ENCODE measurements at places on chromosomes 12 and 14.

DNA sequence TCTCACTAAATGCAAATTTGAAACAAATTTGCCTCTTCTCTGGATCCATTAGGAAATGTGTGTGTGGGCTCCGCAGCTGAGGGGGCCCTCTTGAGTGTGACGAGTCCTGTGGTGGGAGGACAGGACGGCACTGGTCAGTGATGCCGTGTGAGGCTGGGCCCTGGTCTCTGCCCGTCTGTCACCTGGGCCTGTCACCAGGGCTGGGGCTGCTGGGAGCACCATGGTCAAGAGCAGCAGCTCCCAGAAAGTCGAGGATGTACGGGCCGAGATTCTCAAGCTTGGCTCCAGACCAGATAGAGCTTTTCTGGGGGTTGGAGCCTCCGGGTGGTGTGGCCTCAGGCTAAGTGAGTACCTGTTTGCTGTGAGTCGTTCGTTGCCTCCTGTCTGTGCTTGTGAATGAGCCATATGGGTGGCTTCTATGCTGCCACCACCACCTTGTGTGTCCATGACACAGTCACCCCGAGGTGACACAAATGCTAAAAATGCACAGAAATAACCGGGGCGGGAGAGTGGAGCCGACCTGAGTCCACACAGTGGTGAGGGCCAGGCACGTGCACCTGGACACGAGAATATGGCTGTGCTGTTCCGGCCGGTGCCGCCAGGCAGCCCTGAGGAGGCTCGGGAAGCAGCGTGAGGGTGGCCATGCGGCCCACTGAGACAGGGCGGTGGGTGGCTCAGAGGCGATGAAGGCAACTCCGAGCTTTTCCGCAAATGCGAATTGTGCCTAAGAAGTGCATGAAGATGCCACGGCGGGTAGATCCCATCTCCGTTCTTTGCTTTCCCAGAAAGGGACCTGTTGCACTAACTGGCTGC, 8.7 kb downstream of the PGAM5 start:
- DNase-seq, result no peak

GRCh38 chr12:57027805-57028153, 11.4 kb upstream of the TAC3 start:
- no peak for DNase-seq

DNA sequence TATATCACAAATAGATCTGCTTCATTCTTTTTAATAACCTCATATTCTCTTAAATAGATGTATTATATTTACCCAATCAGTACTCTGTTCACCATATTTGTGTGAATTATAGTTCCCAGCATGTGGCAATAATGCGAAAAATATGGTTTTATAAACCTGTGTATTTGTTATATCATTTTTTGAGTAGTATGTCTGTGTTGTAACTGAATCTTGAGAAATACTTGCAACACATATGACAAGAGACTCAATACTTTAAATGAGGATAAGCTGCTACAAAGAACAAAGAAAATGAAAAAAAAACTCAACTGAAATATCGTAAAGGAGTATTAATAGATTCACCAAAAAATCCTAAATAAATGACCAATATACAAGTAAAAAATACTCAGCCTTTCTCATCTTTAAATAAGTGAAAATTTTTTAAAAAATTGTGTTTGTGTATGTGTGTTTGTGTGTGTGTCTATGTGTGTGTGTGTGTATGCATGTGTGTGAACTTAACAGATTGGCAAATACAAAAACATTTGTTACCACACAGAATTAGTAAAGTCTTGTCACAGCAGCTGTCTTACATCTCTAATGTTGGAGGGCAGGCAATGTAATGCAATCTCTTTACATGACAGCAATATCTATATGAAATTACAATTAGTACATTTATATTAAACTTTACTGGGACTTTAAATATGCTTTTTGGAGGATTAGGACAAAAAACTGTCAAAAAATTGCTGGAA, 441.9 kb upstream of the MGAT4C start:
- DNase-seq, result peak; percentile 14

DNA sequence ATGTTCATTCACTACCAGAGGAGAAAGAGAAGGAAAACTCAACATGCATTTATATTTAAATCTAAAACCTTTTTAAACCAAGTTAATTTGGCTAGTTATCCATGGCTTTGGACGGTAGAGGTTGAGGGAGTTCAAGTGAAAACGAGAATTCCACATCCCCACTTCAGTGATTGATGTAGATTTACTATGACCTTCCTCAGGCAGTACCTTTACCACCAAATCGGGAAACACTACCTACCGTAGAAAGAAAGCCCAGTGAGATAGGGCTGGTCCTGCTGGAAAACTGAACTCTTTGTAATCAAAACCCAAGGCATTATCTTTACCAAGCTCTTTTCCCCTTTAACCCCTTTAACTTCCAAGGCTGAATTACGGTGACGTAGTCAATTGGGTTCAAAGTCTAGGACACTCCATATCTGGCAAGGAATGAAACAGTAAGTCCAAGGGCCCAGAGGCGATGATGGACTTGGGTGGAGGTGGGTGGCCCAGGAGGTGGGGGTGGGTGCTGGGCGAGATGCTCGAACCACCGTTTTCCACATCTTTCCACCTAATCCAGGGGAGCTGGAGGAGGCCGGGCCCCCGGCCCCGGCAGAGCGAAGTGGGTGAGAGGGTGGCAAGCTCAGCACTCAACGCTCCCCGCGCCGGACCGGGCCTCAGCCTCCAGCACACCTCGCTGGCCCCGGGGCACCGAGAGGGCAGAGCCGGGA, 618 bp downstream of the SEC23A start:
- DNase-seq, result peak; percentile 25

DNA sequence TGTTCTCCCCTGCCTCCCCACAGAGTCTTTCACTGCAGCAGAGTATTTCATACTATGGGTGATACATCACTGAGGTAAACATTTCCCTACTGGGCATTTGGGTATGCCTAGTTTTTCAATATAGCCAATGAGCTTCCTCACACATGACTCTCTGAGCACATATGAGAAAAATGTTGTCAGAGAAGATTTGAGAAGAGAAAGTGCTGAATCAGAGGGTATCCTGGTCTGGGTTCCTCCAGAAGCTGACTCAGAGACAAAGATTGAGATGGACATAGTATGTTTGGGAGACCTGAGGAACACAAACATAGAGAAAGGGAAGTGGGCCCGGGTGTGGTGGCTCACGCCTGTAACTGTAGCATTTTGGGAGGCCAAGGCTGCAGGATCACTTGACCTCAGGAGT, 12.6 kb downstream of the SLC8B1 start:
- DNase-seq, result peak; percentile 83

GRCh38 chr12:202081-202731, 11.8 kb downstream of the SLC6A12 start:
- DNase-seq, result no peak

- DNase-seq, result peak; percentile 56
Observed at GRCh38 chr12:13390381-13390861, 193.9 kb downstream of the EMP1 start.

DNA sequence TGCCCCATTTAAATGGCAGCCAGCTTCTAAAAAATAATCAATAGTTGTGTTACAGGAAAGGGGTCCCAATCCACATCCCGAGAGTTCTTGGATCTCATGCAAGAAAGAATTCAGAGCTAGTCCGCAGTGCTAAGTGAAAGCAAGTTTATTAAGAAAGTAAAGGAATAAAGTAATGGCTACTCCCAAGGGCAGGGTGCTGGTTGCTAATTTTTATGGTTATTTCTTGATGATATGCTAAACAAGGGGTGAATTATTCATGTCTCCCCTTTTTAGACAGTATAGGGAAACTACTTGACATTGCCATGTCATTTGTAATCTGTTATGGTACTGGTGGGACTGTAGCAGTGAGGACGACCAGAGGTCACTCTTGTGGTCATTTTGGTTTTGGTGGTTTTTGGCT, 591.3 kb downstream of the LRFN5 start:
- DNase-seq, result no peak

DNA sequence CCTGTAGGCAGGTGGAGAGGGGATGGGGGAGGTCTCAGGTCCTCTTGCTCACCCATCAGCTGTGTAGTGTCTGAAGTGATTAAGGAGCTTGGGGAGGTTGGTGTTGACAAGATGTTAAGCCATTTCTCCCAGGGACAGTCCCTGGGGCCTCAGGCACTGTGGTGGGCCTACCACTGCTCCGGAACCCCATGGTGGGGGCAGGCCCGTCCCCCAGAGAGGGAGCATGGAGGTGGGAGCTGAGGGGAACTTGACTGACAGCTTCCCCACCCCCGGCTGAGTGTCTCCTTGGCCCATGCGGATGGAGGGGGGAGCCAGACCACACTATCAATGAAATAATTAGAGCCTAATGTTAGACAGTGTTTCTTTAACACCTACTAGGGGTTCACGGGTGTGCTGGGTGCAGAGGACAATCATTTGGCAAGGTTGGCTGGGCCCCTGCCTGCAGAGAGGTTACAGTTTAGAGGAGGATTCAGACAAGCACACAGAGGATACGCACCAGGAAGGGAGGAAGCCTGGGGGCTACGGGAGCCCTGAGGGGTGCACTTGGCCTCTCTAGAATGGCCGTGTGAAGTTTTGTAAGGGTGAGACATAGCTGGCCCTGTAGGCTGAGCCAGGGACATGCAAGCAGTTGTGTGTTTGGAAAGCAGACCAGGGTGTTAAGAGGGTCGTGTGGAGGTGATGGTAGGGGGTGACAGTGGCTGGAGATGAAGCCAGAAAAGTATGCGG, 19.3 kb upstream of the KRT80 start:
- DNase-seq, result no peak

DNA sequence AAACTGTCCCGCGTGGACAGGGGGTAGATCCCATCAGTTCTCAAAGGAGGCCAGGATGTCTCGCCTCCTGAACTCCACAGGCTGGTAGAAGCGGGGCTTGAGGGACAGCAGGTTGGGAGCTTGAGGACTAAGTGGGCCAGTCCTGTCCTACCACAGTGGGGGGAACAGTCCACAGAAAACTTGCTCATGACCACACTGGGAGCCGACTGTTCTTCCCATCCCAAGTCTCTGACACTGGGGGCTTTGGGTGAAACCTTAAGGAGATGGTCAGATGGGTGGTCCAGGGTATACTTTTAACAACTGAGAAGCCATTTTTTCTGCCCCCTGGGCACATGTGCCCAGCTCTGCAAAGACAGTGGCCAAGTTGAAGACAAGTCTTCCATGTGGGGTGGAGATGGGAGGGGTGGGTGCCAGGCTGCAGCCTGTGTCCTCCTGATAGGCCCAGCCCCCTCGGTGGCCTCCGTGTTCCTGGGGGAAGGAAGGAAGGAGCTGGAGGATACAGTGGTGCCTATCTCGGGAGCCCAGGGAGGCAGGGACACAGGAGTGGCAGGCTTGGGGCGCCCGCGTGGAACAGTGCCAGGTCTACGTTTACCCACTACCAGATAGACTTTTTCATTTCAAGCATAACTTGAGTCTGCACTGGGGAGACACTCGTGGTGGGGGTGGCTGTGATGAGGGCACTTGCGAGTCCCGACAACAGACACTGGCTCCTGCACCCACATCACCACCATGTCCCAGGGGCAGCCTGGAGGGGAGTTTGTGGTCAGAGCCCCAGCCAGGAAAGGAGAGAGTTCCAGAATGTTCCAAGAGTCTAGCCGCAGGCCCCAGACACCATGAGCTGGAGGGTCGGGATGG, 14.7 kb downstream of the RHOF start:
- no peak for DNase-seq

DNA sequence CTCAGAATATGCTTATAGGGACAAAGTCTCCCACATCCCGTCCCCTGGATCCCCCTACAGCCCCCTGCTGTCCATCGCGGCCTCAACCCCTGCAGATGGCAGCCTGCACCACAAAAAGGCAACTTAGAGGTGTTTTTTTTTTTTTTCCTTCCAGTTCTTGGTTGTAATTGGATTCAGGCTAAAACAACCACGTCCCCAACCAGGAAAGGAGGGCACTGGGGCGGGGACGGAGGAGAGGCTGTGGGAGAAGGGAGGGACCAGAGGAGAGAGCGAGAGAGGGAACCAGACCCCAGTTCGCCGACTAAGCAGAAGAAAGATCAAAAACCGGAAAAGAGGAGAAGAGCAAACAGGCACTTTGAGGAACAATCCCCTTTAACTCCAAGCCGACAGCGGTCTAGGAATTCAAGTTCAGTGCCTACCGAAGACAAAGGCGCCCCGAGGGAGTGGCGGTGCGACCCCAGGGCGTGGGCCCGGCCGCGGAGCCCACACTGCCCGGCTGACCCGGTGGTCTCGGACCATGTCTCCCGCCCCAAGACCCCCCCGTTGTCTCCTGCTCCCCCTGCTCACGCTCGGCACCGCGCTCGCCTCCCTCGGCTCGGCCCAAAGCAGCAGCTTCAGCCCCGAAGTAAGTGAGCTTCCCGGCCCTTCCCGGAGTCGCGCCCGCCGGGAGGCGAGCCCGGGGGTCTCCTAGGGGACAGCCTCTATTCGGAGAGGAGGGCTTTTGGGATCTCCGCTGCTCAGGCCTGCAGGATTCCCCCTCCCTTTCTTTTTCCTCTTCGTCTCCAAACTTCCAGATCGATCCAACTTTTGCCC, at the start of gene MMP14:
MMP14 (plus strand) TSS at position 285 of the 813 bp plus-strand sequence; CDS start at position 518, 233 bp downstream.
- peak; percentile 93 for DNase-seq

DNA sequence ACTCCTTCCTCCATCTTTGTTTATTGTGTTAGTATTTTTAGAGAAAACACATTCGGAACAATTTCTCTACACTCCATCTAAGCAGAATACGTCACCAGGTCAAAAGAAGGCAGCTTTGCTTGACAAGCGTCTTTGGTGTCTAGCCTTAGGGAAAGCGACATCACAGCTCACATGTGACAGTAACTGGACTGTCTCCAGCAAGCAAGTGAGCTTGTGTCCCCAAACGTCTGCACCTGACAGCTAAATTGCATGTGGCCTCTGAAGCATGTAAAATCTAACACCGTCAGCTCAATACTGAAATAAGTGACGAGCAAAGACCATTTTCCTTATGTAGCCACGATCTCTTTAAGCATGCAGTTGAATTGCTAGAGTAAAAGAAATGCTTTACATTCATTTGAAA, 509.8 kb downstream of the GLT1D1 start:
- DNase-seq, result no peak

DNA sequence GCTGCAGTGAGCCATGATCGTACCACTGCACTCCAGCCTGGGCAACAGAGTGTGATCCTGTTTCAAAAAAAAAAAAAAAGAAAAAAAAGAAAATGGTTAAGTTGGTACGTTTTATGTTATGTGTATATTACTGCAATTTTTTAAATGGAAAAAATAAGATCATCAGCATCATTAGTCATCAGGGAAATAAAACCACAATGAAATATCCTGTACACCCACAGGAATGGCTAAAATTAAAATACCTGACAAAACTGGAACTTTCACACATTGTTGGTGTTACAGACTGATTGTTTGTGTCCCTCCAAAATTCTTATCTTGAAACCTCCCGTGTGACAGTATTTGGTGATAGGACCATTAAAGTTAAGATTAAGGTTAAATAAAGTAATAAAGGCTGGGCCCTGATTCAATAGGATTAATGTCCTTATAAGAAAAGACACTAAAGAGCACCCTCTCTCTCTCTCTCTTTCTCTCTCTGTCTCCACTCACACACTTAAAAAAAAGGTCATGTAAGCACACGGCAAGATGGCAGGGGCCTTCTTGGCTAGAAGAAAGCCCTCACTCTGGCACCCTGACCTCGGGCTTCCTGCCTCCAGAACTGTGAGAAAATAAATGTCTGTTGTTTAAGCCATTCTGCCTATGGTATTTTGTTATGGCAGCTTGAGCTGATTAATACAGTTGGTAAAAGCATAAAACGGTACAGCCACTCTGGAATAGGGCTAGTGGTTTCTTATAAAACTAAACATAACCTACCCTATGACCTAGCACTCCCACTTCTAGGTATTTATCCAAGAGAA, 48.3 kb upstream of the ZFP36L1 start:
- peak; percentile 21 for DNase-seq
